Femur (tissue), 1 donor: ENCODE measurements at places on chromosomes 12 and 14.

DNA sequence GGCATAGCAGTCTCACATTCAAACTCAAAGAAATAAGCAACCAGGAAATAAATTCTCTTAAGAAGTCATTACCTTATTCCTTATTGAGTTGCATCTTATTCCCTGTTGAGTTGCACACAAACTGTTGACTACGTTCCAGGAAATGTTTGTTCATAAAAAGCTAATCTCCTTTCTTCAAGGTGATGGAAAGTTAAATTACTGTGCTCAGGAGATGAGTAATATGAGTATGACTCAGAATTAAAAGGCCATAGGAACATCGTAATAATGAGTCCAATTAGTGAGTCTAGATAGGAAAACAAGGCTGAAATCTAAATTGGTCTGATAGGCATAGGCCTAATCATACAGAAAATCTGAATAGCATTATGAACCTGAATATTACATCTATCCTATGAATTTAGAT lies 203.1 kb downstream of the SLC2A13 start:
- no peak for DNase-seq

DNA sequence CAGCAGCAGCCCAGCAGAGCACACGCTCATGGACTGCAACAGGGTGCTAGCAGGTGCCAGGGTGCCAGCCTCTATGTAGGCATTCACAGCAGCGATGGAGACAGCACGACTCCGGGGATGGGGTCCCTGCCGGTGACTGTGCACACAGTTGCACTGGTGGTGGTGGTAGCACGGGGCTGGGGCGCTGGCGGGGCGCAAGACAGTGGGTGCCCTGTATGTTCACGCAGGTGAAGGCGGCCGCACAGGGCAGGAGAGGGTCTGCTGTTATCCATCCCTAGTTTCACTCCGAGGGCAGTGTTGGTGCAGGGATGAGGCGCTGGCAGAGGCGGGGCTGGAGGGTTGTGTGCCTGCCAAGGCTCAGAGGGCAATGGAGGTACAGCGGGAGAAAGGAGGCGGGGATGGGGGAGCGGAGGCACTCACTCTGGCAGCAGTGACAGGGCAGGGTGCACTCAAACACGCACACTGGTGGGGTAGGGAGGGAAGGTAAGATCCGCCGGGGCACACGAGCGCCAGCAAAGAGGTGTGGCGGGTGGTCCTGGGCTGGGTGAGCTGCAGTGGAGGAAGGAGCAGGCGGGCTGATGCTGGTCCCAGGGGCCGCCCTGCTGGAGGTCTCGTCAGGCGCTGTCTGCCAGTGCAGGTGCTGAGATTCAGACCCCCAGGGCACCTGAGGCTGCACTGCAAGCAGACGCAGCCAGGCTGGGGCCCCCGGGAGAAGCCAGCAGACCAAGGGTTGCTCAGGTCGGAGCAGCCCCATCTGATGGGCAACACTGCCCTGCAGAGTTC lies 76.7 kb downstream of the GALC start:
- no peak for DNase-seq

DNA sequence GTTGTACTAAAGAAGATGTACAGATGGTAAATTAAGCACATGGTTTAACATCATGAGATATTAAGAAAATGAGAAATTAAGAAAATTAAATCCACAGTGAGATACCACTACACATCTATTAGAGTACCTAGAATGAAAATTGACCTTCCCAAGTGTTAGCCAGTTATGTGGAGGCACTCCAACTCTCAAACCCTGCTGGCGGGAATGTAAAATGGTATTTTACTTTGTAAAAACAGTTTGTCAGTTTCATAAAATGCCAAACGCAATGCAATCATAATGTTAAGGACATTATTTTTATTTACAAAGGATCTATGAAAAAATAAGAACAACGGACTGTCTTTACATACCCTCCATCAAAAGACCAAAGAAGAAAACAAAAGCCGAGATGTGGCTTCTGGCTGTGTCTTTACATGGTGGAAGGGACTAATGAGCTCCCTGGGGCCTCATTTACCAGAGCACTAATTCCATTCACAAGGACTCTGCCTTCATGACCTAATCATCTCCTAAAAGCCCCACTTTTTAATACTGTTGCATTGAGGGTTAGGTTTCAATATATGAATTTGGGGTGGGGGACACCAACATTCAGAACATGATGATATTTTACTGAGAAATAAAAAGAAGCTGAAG lies 1178.7 kb downstream of the AACS start:
- DNase-seq = no peak

GRCh38 chr12:111766608-111767361 lies at the start of gene ALDH2:
TSS of gene ALDH2 (plus strand) at chr12:111766933. CDS start at chr12:111766983, 50 bp downstream.
- peak; percentile 84 for DNase-seq

GRCh38 chr12:98754095-98754494 lies 109.0 kb downstream of the APAF1 start:
- no peak for DNase-seq

GRCh38 chr14:99674064-99674650 lies 9.9 kb upstream of the CYP46A1 start:
- DNase-seq = no peak

DNA sequence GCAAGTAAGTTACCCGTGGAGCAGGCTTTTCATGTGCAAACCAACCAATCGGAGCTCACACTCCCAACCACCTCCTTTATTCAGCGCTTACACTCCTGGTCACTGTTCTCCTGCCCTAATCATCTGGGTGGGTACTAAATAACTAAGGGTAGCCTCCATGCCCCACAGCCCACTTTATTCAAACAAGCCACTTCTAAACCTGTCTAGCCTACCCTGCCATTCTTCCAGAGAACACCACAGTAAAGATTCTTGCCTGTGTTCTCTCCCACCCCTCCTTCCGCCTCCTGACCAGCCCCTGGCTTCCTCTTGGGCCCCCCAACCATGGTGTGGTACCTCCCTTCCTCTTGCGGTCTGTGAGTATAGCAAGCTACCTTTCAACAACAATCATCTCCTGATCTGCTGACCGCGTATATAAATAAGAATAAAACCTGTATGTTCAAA lies 581.9 kb downstream of the VRK1 start:
- DNase-seq = no peak

- DNase-seq = no peak
Measured at GRCh38 chr12:78229591-78230101, 399.0 kb downstream of the NAV3 start.

- DNase-seq = no peak
Measured at GRCh38 chr12:114776731-114777442, 92.9 kb upstream of the TBX3 start.

- no peak for DNase-seq
Measured at GRCh38 chr14:69428289-69428998, 30.0 kb downstream of the SLC39A9 start.

DNA sequence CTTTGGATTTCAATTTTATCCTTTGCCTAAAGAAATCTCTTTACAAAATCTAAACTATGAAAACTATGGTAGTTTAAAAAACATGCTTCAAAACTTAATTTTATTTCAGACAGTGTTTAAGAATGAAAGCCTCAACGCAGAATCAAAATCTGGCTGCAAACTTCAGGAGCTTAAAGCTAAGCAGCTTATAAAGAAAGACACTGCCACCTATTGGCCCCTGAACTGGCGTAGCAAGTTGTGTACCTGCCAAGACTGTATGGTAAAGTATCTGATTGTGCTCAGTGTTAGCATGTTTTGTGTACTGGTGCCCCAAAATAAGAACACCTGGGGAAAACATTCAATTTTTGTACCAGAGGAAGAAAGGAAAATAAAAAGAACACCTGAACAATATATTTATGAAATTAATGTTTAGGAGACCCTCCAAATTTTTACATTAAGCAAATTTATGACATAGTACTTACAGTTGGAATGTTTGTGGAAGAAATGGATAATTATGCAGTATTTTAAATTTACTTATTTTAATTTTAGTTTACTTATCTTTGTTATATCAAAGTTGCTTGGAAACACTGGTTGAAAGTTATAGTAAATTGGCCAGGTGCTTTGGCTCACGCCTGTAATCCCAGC lies 12.2 kb downstream of the UBR7 start:
- peak; percentile 48 for DNase-seq

GRCh38 chr12:88225776-88226175 lies 83.7 kb downstream of the TMTC3 start:
- no peak for DNase-seq

DNA sequence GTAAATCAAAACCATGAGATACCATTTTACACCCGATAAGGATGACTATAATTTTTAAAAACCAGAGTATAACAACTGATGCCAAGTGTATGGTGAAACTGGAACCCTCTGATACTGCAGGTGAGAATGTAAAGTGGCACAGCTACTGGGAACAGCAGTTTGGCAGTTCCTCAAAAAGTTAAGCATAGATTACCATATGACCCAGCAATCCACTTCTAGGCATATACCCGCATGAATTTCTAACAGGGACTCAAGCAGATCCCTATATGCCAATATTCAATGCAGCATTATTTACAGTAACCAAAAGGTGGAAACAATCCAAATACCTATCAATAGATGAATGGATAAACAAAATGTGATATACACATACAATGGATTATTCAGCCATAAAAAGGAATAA lies 57.4 kb downstream of the BAZ1A start:
- DNase-seq = no peak

GRCh38 chr14:85399186-85399585 lies 130.8 kb upstream of the FLRT2 start:
- DNase-seq = no peak

GRCh38 chr12:70890895-70891832 lies 29.4 kb downstream of the PTPRR start:
- DNase-seq = no peak

GRCh38 chr12:93379326-93379980 lies 1.7 kb downstream of the NUDT4 start:
- peak; percentile 22 for DNase-seq

DNA sequence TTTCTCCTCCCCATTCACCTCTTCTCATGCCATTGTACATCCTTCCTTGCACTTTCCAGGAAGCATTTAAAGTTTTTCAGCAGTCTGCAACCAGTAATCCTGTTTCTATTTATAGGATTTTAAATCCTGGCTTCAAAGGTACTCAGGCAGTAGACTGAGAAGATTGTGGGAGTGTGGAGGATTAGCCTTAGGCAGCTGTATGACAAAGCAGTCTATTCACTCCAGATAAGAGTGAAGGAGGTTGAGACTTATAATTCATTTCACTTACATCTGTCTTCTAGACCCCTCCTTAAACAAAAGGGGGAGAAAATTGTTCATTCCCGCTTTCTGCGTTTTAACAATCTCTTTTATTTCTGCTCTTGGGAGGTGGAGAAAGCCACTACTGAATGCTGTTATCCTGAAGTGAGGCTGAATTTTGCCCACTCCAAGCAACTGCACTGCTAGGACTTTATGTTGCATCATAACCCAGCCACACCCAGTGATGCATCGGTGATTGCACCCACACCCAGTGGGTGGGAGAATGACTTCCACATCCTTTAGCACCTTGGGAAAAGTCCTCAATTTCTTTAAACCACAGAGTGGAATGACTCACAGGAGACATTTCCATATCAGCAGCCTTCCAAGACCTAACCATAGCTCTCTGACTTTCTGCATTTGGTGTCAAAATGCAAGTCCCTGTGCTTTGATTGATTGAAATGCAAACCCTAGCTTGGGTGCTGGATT lies 382.5 kb upstream of the ATP2B1 start:
- DNase-seq = no peak

GRCh38 chr14:25150401-25150800 lies 100.5 kb upstream of the STXBP6 start:
- DNase-seq = peak; percentile 17

- DNase-seq = no peak
Measured at GRCh38 chr12:129610601-129611120, 293.2 kb downstream of the TMEM132D start.

GRCh38 chr12:126907900-126908764 lies 1358.8 kb upstream of the TMEM132C start:
- DNase-seq = no peak

- no peak for DNase-seq
Measured at GRCh38 chr12:54292931-54293241, 7.9 kb downstream of the NFE2 start.

GRCh38 chr14:94021001-94021400 lies 5.1 kb upstream of the OTUB2 start:
- no peak for DNase-seq

DNA sequence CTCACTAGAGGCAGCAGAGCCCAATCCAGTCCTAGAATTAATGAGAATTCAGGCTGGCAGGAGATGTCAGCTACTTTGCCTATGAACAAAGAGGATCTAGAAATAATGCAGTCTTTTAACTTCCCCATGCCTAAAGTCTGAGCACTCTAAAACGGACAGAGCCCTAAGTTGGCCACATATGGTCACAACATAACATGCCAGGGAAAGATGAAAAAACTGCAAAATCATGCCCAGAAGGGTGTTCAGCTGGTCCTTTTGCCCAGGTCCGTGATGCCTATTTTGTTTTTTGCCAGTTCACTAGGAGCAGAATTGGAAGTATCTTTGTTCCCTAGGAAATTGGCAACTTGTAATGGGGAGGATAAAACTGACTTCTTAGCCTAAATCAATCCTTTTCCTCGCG lies 20.3 kb upstream of the LMNTD1 start:
- DNase-seq = no peak
